Activated naive CD8-positive, alpha-beta T cell treated with anti-CD3 and anti-CD28 coated beads, Interleukin-2, amount 10 ng/mL, durations not matched to agents 7 days and 5 days (primary cell): ENCODE measurements at places on chromosomes 16 and 17. TPM values are rescaled to one million over a fixed set of nuclear protein-coding genes. Genes with fewer than 3 reads are reported as not detected.

GRCh38 chr17:56222255-56222654 is 69.0 kb downstream of the ANKFN1 start:
- no peak for DNase-seq

DNA sequence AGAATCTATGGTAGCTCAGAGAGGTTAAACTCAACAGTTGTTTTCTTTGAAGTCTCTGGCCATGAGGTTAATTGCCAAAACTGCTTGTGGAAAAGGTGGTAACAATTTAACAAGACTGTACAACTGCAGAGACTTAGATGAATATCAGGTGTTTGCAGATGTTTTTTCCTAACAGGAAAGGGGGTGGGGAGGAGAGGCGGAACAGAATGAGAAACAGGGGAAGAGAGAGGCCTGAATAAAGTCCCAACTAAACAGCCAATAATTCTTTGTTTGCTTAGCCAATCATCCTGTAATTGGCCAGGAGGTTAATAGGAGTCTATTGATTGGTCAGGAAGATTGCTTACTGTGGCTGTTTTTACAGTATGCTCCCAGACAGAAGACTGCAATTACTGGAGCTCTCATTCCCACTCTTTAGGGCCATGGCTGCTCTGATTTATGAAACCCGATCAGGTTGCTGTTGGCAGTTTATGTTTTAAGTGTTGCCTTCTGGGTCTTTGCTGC is 249.7 kb upstream of the TBX2 start:
- no peak for DNase-seq

- DNase-seq, result no peak
Observed at GRCh38 chr16:10339777-10340732, 45.8 kb upstream of the ATF7IP2 start.

DNA sequence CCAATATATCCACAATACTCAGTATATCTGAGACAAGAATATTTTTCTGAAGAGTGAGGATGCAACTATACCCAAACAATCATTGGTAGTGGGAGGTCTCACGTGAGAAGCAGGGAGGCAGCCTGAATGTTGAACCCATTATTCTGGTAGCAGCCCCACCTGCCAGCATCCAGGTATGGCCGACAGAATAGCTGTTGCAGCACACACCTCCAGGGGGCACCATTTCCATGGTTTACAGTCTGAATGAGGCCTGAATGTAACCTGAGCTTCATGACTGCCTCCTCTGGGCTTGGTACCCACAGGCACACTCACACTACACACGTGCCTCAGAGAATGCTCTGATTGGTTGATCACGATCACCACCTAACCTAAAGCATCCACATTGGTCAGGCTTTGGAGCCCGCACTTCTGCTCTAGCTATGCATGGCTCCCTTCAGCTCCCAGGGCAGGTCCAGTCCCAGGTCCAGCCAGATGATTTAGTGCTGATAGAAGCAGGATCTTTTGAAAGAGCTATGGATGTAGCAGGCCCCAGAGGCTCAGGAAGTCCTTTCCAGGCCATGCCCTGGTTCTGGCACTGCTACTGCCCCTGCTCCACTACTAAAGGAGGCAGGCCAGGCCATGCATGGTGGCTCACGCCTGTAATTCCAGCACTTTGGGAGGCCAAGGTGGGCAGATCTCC is 11.0 kb upstream of the CBFB start:
- peak; percentile 83 for DNase-seq

- no peak for DNase-seq
Observed at GRCh38 chr17:68288375-68288774, 2.6 kb downstream of the SLC16A6 start.

DNA sequence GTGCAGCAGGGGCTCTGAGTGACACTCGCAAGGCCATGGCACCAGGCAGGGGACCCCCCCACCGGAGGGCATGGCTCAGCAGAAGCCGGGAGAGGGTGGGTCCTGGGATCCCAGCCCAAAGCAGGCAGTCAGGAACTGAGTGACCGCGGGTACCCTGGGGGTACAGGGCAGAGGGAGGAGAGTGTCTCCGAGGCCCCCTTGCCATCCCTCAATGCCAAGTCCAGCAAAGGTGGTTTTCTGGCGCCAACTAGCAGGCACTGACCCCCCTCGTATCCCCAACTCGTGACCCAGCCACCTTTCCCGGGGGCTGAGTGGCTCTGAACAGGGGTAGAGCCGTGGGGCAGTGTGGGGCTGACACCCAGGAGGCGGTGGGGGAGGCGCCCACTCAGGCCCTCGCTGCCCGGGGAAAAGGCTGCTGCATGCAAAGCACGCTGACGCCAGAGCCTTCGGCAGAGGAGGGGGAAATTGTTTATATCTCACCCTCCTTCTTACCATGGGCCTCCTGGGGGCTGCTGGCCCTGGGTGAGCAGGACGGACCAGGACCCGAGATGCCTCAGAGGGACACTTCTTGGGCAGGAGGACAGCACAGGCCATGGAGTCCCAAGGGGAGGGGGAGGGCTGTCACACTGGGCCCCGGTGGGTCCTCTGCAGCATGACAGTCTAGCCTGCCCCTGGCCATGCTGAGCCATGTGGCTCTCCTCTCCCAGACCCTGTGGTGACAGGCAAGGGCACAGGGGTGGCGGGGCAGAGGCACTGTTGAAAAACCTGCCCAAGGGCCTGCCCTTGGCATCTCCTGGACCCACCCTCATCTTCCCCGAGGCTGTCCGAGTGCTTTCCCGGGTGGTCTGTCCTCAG is 14.6 kb upstream of the ENPP7 start:
- no peak for DNase-seq

DNA sequence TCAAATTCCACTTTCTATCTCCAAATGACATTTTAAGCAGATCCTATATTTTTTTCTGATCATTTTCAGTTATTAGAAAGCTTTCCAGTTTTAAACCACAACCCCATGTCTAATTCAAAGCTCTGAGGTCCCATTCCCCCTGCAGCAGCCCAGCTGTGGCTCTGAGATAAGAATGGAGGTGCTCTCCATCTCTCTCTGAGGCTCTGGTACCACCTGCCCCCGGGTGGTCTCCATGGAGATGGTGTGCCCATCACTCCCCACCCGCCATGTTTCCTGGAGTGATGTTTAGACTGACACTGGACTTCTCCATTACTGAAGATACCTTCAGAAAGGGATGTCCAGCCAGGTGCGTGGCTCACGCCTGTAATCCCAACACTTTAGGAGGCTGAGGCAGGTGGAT is 68.1 kb upstream of the SEC14L1 start:
- no peak for DNase-seq

- DNase-seq, result no peak
Observed at GRCh38 chr17:68513932-68514331, 1.7 kb downstream of the PRKAR1A start.

- DNase-seq, result no peak
Observed at GRCh38 chr17:48238933-48239602, 131.5 kb downstream of the SNX11 start.

GRCh38 chr16:84548971-84549844 is 44.7 kb upstream of the MEAK7 start:
- DNase-seq, result peak; percentile 63

DNA sequence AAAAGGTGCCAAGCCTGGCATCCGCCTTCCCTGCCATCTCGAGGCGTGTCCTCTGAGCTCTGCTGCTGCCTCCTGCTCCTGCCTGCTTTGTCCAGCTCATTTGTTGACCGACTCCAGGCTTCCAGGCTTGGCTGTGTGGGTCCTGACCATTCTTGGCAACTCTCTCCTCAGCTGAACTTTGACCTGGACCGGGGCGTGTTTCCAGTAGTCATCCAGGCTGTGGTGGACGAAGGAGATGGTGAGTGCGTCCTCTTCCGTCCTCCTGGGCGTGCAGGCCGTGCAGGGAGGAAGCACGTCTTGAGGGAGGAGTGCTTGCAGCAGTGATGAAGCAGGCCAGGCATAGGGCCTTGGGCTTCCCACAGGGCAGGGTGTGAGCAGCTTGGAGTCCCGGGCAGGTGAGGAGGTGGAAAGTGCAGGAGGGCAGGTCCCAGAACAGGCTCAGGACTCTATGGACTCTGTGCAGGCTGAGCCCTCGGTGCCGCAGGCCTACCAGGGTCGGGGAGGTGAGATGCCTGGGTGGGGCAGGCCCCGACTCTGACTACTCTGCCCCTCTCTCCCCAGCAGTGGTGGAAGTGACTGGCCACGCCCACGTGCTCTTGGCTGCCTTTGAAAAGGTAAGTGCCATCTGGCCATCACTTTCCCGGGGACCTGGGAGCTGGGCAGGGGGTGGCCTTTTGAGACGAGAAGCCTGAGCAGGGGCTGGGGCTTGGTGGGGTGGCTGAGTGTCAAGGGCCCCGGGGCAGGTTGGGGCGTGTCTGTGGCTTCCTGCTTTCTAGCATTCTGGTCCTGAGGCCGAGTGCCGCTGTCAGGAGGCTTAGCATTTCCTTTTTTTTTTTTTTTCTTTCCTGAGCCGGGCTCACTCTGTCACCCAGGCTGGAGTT is 28.6 kb upstream of the NUDT16L1 start:
- peak; percentile 79 for DNase-seq

- DNase-seq, result no peak
Observed at GRCh38 chr16:75754141-75754540, 27.9 kb upstream of the CPHXL start.

DNA sequence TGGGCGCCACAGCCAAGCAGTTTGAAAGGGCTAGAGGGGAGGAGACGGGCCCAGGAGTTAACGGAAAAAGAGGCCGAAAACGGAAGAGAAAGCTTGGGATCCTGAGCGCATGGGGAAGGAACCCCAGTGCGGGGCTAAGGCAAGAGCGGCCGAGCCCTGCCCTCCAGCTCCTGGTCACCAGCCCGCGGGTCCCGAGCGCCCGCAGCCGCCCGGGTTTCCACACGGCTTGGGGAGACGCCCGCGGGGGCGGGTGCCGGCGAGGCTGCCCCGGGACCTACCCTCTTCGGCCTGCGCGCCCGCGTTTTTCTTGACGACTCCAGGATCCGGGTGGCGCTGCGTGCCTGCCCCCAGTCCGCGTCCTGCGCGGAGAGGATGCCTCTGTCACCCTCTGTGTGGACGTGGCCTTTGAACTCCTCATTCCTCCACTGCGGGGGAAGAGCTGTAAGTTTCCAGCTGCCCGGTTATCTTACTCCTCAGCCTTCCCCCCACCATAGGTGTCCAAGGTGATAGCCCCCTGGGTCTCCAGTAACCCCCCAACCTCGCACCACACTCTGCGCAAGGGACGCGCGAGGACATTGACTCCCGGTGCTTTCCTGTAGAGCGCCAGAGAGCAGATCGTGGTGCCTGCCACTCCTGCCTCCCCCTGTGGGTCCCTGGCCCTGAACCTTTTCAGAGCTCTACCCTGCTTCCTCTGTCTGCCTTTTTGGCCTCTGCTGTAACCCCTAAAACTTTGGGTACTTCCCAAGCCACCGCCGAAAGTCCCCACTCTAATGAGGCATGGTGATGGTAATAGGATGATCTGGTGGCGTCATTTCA is 1.7 kb upstream of the CDH11 start:
- DNase-seq, result peak; percentile 19

DNA sequence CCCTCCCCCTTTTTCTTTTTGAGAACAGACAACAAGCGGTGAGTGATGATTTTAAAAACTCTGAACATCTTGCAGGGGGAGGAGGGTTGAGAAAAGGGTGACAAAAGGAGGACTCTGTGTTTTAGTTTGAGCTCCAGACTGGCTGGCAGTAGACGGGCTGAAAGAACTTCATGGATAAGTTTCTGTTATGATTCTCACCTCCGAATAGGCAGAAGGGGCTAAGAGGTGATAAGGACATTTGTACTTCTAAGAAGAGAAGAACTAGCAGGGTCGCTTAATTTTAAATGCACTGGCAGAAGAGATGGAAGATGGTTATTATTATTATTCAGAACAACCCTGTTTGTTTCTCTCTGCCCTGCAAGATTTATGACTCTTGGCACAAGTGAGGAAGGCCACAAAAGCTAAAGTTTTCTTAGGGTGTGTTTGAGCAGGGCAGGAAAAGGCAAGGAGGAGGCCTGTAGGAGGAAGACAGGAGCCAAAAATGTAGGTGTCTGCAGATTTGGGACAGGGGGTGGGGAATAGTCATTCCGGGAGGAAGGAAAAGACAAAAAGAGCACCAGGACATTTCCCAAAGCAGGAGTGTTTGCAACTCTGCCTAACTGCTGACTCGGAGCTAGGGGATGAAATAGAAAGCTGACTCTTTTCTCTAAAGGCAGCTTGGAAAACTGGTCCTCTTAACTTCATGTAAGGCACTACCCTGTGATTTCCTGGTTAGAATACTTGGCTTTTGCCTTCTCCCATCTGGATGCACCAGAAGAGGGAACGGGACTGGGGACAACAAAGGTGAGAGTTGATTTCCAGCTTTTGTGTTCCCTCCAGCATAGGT is 11.9 kb upstream of the HOXB2 start:
- no peak for DNase-seq

DNA sequence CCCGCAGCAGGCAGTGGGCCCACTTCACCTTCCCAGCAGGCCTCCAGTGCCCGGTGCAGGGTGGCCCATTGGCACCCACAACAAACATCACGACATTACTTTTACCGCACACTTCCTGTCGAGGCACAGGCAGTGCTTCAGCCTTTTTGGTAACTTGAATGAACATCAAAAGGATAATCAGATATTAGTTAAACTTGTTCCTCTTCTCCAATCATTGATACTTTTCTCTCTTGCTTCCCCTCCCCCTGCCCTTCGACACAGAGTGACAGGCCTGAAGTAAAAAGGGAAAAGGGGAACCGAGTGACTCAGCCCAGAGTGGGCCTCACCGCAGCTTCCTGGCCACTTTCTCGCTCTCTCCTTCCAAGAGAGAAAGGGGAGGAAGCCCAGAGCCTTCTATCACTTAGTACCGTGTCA is 507.0 kb downstream of the MAF start:
- DNase-seq, result peak; percentile 42

DNA sequence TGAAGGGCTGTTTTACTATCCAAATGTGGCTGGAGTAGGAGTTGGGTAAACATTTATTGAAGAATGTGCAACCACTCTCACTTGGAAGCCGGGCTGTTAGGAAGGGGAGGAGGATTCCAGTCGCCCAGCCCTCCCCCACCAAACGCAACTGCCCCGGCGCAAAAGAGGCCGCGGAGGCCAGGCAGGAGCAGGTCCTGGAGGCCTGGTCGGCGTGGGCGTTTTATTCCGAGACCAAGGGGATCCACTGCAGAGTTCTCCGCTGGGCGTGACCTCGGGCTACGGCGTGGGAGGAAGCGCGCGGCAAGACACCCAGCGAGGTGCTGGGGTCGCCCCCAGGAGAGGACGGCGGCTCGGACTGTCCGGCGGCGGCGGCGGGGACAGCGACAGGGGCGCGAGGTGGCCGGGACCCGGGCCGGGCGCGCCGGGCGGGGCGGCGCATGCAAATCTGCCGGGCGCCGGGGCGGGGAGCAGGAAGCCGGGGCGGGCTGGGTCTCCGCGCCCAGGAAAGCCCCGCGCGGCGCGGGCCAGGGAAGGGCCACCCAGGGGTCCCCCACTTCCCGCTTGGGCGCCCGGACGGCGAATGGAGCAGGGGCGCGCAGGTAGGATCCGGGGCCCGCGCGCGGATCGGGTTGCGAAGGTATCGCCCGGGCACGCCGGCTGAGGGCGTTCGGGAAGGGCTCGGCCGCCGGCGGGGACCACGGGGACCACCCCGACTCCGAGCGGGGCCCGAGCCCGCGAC is at the start of gene IL4R:
Gene IL4R, plus strand, starts transcription at position 553 of the 739 bp plus-strand sequence. CDS start 26,230 bp downstream, outside the sequence.
- DNase-seq, result peak; percentile 84

Gene APOH
- total RNA-seq, result not detected

Gene RBFOX1
- not detected for total RNA-seq

Gene HIGD1B
- not detected for total RNA-seq

Gene PLD6
- 6.3 TPM for total RNA-seq

Gene HES7
- total RNA-seq, result 0.75 TPM

Gene KRT32
- total RNA-seq, result not detected

Gene SSTR5
- not detected for total RNA-seq

Gene ELMO3
- total RNA-seq, result 7.6 TPM
